GM13977 (cell line): ENCODE measurements at places on chromosomes 6 and 20.
A peak's percentile ranks its signal among the peaks of the same experiment; 100 is the strongest.

GRCh38 chr20:46543959-46544358 lies 6.5 kb downstream of the OCSTAMP start:
- no peak for DNase-seq

GRCh38 chr20:17281478-17281877 lies 54.6 kb downstream of the PCSK2 start:
- no peak for DNase-seq

DNA sequence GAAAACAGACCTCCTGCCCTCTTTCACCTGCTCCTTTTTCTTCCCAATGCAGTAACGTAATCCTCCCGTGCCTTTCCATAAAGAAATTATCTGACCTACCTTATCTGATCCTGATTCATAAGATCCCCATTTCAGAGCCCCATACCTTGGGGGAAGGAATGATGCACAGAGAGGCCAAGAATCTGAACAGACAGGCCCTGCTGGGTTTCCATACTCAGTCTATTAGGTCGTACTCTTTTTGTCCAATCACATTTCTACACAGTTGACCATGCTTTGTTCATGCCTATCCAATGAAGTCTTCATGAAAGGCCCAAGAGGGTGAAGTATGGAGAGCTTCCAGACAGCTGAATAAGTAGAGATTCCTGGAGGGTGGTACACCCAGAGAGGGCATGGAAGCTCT lies 25.3 kb downstream of the SRPK1 start:
- DNase-seq = no peak

DNA sequence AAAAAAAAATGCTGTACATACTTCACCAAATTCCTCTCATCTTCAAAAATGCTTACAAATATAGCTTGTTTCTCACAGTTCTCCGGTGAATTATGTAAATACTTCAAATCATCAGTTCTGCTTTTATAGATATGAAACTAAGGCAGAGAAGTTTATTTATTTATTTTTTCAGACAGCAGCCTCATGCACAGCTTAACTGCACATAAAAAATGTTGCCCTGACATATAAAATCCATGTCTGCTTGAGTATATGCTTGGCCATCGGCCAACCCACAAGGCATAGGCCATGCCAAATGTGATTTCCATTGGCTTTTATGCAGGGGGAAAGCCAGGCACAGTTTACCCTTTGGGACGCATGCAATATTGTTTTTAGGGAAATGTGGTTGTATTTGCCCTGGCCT lies 57.3 kb upstream of the PHACTR2 start:
- DNase-seq = no peak

DNA sequence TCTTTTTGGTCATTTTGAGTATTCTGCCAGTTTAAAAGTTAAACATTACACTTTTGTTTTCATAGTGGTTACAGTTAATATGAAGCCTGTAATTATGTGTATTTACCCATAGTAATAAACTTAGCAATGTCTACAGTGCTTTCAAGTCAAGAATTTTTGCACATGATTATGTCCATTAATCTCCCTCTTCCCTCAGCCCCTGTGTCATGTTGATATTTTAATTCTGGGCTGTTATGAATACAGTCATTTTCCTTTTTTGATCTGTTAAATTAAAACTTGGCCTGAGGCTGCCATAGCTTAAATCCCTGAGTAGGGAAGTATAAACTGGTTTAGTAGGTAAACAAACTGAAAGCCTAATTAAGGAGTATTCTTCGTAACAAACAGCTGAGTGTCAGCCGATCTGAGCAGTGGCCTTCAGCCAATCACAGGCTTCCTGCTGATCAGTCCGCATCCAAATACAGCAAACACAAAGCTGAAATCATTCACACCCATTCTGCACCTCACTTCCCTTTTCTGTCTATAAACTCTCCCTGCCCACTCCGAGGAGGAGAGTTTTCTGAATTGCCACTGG lies 9.5 kb upstream of the SFT2D1 start:
- DNase-seq = peak; percentile 65
